ENCODE measurements at places on chromosomes 16 and 17. TPM values are rescaled to one million over a fixed set of nuclear protein-coding genes. Genes with fewer than 3 reads are reported as not detected.

DNA sequence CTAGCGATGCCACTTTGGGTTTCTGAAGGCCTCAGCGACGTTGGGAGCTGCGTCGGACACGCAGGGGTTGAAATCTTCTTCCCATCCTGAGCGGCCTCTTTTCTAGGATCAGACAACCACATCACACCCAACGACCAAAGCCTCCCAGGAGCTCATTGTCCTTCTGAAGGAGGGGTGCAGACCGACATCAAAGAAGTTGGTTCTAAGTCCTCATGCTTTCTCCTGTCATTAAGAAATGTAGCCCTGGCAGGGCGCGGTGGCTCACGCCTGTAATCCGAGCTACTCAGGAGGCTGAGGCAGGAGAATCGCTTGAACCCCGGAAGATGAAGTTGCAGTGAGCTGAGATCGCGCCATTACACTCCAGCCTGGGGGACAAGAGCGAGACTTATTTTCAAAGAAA, 1681.9 kb downstream of the TP53TG3F start:
- no peak for DNase-seq

DNA sequence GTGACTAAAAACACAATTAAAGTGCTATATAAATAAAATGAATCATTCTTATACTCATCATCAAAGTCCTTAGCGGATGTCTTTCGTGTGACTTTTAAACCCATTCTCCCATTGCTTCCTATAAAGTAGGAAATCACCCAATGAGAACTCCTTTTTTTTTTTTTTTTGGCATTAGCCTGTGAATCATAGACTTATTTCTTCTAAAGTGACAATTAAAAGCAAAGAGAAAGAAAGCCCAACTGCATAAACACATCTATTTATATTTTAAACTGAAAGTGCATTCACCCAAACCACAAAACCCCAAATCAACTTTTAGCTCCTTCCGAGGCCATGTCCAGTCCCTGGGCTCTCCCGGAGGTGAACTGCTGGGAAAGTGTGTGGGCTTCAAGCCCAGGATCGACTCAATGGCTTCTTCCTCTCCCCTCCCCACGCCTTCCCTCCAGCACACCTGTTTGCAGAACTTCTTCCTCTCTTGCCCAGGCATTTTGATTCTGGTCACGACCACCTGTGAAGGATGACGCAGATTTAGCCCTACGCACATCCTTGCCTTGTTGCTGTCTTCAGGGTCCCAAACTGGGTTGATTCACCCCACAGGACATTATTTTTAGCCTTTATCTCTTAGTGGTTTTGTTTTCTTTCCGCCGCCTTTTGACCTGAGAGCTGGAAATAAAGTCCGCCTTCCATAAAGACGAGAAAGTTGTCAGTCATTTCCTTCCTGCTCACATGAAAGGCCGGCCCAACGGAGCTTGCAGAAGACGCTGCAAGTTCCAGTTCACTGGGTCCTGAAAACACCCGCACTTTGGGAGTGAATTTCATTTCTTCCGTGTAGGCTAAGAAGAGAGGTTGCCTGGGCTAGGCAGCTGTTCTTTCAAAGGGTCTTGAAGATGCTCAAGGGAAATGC, 166.8 kb downstream of the MAP2K6 start:
- DNase-seq: peak; percentile 5

- no peak for DNase-seq
Measured at GRCh38 chr17:76370261-76370993, 14.0 kb upstream of the SPHK1 start.

- DNase-seq: no peak
Measured at GRCh38 chr17:67440277-67441051, 63.4 kb downstream of the PITPNC1 start.

DNA sequence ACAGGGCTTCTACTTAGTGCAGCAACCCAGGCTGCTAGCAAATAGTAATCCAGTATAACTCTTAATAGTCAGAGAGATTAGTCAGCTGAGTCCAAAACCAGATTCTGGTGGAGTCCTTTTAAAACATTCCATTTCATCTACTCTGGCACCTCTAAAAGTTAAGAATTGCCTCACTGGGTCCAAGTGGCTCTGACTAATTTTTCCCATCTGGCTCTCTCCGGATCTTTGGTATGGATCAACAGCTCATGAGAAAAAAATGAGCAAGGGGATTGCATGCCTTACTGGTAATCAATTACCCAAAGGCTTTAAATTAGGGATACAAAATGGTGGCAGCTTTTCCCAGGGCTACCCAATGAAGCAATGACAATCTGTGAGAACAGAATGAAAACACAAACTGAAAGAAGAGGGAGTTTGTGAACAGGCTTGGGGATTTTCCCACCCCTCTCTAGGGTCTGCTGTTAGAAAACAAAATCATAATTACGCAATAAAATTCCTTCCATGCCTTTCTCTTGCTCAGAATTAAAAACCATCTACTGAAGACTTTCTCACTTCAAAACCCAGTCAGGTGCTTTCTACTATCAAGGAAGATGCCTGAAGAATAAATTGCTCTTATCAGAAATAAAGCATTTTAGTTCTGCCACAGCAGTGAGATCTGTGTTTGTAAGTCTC, 84.6 kb upstream of the PMFBP1 start:
- no peak for DNase-seq

DNA sequence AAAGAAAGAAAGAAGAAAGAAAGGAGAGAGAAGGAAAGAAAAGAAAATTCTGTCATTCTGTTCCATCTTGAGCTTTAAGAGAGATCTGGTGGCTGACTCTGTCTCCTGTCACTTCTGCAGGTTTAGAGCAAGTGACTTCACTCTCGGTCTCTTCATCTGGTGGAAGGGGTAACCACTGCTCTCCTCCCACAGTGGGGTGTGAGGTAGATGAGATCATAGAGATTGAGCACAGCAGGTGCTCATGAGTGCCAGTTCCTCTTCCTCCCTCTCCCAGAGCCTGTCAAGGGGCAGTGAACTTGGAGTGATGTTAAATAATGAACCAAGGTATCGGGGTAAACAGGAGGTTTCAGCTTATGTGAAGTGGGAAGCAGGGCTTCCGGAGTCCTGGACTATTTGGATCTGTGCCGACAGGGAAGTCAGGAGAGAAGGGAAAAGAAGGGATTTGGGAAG, 47.7 kb downstream of the BEAN1 start:
- DNase-seq: peak; percentile 34

DNA sequence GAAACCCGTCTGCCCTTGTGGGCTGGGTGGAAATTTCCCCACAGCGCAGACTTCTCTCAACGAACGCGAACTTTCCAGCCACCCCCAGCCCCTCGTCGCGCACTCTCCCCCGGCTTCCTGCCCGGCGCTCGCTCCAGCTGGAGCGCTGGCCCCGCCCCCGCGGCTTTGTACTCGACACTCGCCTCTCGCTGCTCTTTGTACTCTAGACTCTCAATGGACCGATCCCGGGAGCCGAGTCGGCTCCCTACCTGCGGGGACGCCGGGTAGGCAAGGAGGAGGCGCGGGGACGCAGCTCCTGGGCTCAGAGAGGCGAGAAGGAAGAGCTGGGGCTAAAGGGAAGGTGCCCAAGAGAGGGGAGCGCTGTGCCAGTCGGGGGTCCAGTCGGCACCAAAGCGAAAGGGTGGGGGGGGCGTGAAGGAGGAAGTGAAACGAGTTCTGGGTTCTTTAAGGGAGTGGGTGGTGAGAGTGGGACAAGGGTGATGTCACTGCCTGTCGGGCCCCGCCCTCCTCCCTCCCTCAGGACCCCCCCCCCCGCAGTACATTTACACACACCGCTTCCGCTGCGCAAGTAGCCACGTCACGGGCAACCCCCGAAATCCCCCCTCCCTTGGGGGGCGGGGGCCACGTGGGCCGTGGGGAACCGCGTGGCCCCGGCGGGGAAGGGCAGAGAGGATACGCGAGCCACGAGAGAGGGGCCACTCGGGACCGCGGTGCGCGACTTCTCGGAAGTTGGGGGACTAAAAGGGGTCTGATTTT, 9.7 kb downstream of the KDM6B start:
- peak; percentile 94 for DNase-seq

DNA sequence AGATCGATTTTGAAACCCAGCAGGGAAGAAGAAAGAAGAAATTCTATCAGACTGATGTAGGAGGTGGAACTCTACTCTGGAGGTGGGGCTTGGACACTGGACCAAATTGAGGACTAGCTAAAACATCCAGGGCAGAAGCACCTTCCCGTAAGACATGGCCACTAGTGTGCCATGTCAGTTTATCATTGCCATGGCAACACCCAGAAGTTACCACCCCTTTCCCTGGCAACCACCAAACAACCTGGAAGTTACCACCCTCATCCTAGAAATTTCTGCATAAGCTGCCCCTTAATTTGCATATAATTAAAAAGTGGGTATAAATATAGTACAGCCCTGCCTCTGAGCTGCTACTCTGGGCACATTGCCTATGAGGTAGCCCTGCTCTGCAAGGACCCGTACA, 66.7 kb downstream of the NACA2 start:
- no peak for DNase-seq

- DNase-seq: no peak
Measured at GRCh38 chr17:45309400-45309799, 7.4 kb downstream of the MAP3K14 start.

DNA sequence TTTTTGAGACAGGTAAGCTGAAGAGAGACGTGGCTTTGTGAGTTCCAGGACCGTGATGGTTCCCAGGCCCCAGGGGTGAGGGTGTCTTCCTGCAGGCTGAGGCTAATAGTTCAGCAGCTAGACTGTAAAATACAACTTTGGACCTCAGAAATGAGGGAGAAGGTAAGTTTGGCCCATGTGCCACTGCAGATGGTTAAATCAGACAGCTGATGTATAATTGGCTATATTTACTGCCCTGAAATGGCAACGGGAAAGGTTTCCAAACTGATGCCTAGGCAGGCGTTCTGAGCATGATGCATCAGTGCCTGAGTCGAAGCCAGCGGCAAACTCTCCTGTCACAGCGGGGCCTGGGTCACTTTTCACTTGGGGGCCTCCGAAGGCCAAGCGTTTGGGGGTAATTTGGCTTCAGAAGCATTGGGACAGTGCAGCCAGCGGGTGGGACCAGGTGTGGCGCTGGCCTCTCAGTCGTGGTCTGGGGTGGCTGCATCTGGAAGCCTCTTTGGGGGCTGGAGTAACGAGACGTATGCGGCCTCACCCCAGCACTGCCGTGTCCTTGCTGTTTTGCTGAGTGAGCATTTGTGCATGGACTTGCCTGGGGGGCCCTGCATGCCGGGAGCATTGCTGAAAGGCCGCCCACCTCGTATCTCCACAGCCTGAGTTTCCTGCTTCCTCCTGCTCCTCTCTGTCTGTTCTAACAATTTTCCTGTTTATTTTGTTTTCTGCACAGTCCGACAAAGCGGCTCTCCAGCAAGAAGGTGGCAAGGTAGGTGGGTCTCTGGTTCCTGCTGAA, 31.2 kb upstream of the CAPN15 start:
- DNase-seq: no peak

- no peak for DNase-seq
Measured at GRCh38 chr16:2295056-2295798, 27.3 kb upstream of the RNPS1 start.

- DNase-seq: no peak
Measured at GRCh38 chr17:1735834-1736347, 6.8 kb upstream of the SERPINF2 start.

- DNase-seq: no peak
Measured at GRCh38 chr16:69323415-69323814, 7.0 kb downstream of the PDF start.

The WDR59 gene
- polyA plus RNA-seq: 12.9 TPM

The RAMP2 gene
- not detected for polyA plus RNA-seq

The EME1 gene
- not detected for polyA plus RNA-seq

The SKAP1 gene
- 237 TPM for polyA plus RNA-seq

The SLC47A1 gene
- polyA plus RNA-seq: not detected

The PPP1R27 gene
- not detected for polyA plus RNA-seq

The ODAD4 gene
- 0.09 TPM for polyA plus RNA-seq

The ANKS4B gene
- polyA plus RNA-seq: not detected

The SYNRG gene
- polyA plus RNA-seq: 71.8 TPM

The RTN4RL1 gene
- 0.35 TPM for polyA plus RNA-seq

The SDR42E1 gene
- polyA plus RNA-seq: 2.4 TPM

The ACSF2 gene
- 2.3 TPM for polyA plus RNA-seq

The MINK1 gene
- polyA plus RNA-seq: 12.9 TPM

The USB1 gene
- polyA plus RNA-seq: 31.1 TPM

The TEX14 gene
- 0.56 TPM for polyA plus RNA-seq

The NEK8 gene
- 3.2 TPM for polyA plus RNA-seq
